ENCODE measurements at places on chromosomes 16 and 17.

DNA sequence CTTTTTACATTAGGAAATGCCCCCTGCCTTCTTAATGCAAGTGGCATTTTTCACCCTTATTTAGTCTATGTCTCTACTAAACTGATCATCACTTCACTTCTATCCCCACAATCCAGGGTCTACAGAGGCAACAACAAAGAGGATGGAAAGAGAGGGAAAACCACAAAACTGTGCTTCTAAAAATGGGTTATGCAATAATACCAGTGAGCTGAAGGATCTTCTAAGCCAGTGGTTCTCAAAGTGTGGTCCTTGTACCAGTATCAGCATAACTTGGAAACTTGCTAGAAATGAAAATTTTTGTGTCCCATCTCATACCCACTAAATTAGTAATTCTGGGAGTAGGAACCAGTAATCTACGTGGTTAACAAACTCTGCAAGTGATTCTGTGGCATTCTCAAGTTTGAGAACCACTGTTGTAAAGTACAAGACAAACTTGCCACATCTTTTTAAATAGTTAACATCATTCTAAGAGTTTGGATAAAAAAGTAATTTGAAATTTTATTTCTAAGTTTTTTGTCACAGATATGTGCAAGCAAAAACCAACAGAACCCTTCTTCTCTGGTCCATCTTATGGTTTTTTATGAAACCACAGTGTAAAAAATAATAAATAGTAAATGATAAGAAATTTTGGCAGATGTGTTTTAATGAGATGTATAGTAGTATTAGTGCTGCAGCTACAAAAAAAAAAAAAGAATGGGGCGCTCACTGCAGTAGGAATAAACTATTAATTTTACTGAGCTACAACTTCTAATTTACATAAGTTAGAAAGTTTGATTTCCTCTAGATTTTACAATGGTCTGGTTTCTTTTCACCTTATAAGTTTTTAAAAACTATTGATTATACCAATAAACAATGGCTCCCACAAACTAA is 16.2 kb downstream of the CDC27 start:
- DNase-seq = no peak

- no peak for DNase-seq
Observed at GRCh38 chr16:25449802-25450201, 192.2 kb upstream of the ZKSCAN2 start.

DNA sequence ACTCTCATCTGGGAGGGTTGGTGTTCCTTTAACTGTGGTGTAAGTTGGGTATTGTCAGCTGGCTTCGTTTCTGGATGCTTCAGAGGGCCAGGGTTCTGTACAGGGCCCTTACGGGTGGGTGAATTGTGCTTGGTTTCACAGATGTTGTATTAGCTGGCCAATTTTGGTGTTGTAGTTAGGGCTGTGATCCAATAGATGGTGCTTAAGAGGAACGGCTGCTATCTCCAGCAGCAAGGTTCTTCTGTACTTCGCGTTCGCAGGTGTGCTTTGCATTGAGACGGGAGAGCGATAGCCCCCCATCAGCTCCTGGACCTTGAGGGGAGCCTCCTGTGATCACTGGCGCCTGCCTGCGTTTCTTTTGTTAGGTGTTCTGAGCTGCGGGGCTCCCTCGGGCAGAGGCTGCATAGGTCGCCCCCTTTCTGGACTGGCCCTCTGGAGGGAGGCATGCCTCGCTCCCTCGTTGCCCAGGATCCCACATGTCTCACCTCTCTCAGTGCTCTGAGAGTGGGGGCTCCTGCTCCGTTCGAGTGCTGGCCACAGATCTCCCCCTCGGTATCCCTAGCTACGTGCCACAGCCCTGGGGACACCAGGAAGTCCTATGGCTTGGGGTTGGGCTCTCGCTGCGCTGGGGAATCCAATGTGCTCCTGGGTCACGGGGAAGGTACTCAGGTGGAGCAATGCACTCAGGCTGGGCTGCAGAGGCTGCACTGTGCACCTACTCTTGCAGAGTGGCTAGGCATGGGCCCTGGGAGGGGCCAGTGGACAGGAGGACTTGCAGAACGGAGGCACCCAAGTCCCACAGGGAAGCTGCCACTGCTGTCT is 837 bp upstream of the PRDM7 start:
- DNase-seq = peak; percentile 6

GRCh38 chr17:40903129-40903847 is 18.2 kb upstream of the KRT20 start:
- no peak for DNase-seq

- no peak for DNase-seq
Observed at GRCh38 chr16:83994087-83994486, 26.0 kb downstream of the NECAB2 start.

GRCh38 chr16:6229186-6229585 is 1103.5 kb upstream of the RBFOX1 start:
- no peak for DNase-seq

DNA sequence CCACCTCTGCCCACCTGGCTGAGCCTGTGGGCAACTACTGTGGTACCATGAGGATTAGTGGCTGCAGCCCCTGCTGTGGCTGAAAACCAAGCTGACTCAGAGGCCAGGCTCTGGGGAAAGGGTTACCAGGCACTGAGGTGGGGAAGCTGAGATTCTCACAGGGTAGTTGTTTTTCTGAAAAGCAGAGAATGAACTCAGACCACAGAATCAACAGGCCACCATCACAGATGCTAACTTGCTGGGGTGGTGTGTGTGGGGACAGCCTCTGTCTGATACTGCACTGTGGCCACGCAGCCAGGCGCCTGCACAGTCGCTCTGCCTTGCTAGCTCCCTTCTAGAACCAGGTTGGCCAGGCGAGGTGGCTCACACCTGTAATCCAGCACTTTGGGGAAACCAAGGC is 28.8 kb downstream of the NPLOC4 start:
- no peak for DNase-seq

- DNase-seq = no peak
Observed at GRCh38 chr16:24218299-24218698, 37.8 kb upstream of the CACNG3 start.

GRCh38 chr17:69590671-69591070 is 176.2 kb downstream of the MAP2K6 start:
- no peak for DNase-seq

DNA sequence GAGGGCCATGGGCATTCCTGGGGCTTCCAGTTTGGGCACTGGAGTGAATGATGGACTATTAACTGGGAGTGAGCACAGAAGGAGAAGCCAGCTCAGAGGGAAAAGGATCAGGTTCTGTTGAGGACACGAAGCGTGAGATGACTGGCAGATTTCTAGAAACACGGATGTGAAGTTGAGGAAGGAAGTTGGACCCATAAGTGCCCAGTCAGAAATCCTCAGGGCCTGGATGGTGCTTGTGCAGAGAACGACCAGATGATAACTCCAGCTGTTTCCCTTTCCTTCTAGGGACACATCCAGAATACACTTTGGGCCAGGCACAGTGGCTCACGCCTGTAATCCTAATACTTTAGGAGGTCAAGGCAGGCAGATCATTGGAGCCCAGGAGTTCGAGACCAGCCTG is 23.3 kb upstream of the ANKRD40CL start:
- no peak for DNase-seq

GRCh38 chr17:17792551-17793377 is 44.0 kb downstream of the SREBF1 start:
- DNase-seq = peak; percentile 81

GRCh38 chr17:20613905-20614304 is 34.4 kb downstream of the CDRT15L2 start:
- DNase-seq = no peak

DNA sequence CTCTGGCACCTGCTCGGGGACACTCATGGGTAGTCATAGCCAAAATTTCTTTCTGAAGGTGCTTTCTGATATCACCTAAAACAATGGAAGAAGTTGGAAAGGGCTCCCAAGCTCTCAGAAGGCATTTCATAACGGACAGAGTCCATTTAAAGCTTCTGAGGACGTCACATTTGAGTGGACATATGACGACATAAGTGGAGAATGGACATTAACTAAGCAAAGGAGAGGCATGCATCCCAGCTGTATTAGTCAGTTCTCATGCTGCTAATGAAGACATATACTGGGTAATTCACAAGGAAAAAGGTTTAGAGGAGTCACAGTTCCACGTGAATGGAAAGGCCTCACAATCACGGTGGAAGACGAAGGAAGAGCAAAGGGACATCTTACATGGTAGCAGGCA is 260.2 kb upstream of the DYNLRB2 start:
- DNase-seq = no peak

DNA sequence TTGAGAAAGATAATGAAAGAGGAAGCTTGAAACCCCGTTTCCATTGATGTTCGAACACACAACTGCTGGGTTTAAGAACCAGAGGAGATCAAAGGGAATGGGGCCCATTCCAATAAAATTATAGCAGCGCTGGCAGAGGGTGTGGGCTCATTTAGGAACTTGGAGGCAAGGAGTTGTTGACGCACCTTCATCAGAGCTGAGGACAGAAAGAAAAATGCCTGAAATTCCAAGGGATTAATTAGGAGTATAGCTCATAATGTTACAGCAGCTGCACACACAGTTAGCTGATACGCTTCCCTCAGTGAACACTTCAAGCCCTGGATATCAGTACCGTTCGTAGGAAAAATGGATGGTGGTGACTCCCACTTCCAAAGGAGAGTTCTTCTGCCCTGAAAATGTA is 127.2 kb downstream of the AXIN2 start:
- peak; percentile 25 for DNase-seq

DNA sequence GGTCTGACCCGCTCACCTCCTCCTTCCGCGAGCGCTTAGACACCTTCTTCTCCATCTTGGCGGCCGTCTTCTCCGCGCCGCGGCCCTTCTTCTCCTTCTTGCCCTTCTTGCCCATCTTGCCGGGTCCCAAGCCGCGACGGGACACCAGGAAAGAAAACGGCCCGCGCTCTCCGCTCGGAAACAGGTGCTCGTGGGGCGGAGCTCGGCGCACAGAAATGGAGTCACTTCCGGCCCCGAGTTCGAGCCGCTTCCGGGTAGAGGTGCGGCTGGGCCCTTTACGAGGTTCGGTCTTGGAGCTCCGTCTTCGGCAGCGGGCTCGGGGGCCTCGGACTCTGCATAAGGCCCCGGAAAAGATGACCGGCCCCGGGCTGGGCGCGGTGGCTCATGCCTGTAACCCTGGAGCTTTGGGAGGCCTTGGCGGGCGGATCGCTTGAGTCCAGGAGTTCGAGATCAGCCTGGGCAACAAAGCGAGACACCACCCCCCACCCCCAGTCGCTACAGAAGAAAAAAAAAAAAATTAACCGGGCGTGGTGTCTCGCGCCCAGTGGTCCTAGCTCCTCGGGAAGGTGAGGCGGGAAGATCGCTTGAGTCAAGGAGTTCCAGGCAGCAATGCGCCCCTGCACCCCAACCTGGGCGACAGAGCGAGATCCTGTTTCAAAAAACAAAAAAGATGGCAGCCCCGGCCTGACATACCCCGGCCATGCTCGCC is at the start of gene KLHDC4:
KLHDC4 (minus strand) TSS at position 211 of the 709 bp plus-strand sequence; CDS start at position 115, 96 bp downstream.
- DNase-seq = peak; percentile 89
